SJSA1 (cell line): ENCODE measurements at places on chromosomes 11 and 22. TPM values are rescaled to one million over a fixed set of nuclear protein-coding genes. Genes with fewer than 3 reads are reported as not detected.
A peak's percentile ranks its signal among the peaks of the same experiment; 100 is the strongest.

Gene OTOG
- not detected in 2 replicates for total RNA-seq

Gene MYO7A
- total RNA-seq = not detected in 2 replicates

Gene C11orf97
- total RNA-seq = not detected in 2 replicates

Gene PGR
- not detected in 2 replicates for total RNA-seq

Gene OSBP
- 19.9 and 30.3 TPM in 2 replicates for total RNA-seq

DNA sequence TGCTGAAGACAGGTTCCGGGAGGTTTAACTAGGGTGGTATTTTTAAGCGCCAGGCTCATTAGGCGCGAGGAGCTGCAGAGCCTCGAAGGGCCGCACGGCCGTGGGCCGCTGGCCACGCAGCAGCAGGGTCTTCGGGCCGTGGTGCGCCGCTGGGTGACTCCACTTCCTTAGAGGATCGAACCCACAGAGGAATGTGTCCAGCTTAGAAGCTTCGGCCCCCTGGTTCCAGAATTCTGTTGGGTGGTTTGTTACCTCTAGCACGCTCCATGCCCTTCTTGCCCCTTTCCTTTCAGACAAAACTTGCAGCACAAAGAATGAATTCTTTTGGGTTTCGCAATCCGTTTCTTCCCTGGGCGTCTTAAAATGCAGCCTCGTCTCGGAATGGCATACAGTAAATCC lies 773 bp upstream of the PATL1 start:
- peak; percentile 51 for DNase-seq

- no peak for DNase-seq
Observed at GRCh38 chr22:49326558-49326957, 501.1 kb downstream of the BRD1 start.

- peak; percentile 64 for DNase-seq
Observed at GRCh38 chr22:29344137-29344536, 28.6 kb upstream of the RASL10A start.

DNA sequence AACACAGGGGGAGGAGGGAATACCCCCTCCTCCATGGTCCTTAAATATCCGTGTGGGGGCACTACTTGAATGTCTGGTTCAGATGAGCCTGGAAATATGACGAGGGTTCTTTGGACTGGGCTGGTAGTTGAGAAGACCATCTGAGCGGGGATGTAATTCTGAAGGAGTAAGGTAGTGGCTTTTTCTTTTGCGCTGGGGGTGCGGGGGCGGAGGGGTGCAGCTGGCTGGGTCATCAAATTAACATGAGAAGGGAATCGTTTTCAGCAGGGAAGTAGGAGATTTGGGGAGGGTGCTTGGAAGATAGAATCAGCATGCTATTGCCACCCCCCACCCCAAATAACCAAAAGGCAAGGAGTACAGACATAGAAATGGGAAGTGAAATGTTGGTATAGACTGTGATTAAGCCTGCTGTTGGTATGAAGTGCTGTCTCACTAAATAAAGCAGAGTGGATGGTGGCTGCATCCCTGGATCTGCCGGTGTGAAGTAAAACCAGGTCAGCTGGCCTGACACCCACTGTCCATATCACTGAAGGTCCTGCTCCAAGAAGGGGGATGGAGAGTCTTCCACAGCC lies 121.9 kb upstream of the HSD17B12 start:
- DNase-seq = no peak

DNA sequence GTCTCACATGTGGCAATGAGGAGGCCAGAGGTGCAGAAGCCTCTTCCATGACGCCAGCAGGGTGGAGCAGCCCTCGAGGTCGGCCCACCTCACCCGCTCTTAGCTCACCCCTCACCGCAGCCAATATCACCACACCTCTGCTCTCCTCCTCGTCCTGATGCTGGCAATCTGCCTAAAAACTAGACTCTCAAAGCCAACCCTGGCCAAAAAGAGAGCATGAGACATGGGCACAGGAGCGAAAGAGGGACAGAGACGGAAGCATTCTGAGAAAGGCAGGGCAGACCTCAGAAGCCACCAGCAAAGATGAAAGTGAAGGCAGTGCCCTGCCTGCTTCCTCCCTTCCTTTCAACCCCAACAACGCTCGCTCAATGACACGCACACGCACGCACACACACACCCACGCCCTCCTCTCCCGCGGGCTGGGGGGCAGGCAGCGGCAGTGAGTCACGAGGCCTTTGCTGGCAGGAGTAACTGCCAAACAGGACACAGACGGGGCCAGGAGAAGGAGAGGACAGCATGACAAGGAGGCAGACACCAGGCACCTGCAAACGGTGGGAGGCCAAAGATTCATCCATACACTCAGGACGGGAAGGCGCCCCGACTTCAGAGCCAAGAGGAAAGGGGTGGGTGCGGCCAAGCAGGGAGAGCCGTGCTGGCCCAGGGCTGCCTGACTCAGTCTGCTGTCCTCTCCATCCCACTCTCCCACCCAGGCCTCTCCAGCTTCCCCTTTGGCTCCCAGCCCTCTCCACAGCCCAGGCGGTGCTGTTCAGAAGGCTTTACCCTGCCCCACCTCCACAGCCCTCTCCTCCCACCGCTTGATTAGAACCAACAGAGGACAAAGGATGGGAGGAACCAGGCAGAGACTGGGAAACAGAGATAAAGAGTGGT lies 11.4 kb downstream of the IGSF9B start:
- DNase-seq = no peak

DNA sequence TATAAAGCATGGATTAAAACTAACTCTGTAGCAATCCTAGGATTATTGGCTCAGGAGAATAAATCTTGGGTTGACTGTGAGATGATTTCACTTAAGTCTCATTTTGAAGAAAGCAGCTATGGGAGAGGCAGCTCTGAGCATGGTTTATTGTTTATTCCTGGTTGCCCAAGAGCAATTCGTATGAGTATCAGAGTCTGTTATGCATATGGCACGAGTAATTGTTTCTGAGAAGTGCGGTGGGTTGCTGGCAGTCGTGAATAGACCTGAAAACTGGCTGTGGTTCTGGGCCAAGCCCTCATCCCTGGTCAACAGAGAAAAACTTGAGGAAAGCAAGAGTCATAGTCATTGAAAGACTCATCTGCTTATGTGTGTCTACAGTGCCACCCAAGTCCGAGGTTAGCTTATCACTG lies 26.8 kb downstream of the DIXDC1 start:
- DNase-seq = no peak

GRCh38 chr11:111634981-111635705 lies 32.9 kb downstream of the SIK2 start:
- peak; percentile 82 for DNase-seq

- DNase-seq = no peak
Observed at GRCh38 chr22:45261407-45262088, 20.9 kb upstream of the KIAA0930 start.

GRCh38 chr11:57210781-57211180 lies 26.3 kb downstream of the APLNR start:
- no peak for DNase-seq

GRCh38 chr11:21110415-21110814 lies 441.0 kb downstream of the NELL1 start:
- DNase-seq = no peak

DNA sequence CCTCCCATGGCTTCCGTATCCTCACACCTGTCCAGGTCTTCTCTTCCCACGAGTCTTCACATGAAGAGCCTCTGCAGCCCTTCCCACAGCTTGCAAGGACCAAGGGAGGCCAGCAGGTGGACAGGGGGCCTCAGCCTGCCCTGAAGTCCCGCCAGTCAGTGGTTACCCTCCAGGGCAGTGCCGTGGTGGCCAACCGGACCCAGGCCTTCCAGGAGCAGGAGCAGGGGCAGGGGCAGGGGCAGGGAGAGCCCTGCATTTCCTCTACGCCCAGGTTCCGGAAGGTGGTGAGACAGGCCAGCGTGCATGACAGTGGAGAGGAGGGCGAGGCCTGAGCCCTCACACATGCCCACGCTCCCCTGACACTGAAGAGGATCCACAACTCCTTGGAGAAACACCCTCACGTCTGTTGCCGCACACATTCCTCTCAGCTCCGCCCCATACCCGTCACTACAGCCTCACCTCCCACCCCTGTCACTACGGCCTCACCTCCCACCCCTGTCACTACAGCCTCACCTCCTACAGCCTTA lies 8.3 kb downstream of the SSH3 start:
- no peak for DNase-seq

DNA sequence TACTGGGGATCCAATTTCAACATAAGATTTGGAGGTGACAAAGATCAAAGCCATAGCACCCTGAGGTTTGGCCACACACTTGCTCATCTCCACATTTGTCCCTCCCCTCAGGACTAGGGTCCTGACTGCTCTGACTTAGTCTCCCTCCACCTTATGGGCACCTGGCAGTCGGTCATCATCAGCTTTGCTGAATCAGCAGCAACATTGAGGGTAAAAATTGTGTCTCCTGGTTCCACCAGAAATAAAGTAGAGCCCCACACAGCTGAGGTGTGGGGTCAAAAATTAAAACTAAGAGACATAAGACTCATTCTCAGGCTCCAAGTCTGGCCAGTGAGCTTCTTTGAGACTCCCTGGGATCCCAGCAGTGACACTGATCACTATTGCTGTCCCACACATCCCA lies 56.2 kb downstream of the GGTLC2 start:
- DNase-seq = no peak

DNA sequence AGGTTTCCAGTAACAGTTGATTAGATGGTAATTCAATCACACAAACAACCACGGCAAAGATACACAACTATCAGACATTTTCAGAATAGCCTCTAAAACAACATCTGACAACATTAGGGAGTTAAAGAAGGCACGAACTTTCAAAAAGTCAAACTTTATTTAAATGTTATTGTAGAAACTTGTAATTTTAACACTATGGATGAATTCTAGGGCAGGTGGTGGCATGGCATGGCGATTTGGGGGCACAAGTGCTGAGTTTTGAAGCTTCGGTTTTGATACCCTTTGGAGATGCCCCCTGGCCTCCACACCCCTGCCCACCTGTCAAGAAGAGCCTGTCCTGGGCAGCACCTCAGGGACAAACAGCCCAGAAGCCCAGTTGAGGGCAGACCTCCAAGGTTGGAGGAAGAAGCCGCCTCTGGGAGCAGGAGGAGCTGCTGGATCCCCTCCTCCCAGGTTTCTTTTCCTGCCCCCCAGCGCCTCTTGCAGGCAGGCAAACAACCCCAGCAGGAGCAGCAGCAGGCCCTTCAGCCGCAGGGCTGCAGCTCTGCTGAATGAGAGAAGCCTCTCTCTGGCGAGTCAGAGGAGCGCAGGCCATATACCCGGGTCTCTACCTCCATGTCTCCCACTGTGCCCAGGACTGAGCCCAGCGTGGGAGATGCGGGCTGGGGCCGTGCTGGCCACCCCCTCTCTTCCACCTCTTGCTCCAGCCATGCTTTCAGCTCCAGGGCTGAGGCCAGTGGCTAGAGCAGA lies 102.1 kb upstream of the IGLL5 start:
- DNase-seq = no peak

DNA sequence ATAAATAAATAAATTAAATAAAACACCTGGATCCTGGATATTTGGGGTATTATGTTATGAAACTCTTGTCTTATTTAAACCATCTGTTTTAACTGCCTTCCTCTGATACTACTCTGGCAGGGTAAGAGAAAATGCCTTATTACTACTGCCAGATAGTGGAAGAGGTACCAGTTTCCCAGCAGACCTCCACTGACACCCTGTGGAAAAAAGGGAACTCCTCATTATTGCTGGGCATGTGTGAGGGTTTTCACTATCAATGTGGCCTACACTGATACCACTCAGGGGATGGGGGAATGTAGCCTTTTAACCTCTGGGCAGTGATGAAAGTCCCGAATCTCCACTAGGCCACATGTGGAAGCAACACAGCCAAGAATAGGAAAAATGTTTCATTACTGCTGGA lies 121.0 kb downstream of the LUZP2 start:
- DNase-seq = no peak

DNA sequence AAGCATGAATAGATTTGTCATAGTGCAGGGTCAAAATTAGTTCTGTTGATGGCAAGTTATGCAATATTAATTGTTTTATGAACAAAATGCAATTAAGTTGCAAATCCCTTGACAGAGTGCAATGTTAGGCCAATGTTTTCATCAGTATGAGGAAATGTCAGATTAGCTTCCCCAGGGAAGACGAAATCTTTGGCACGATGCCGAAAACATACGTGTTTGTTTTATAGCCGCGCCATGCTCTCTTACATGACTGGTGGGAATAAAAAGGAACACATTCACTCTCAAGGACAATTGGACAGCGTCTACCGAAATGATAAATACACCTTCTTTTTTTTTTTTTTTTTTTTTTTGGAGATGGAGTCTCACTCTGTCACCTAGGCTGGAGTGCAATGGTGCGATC lies 27.0 kb downstream of the MFNG start:
- no peak for DNase-seq

DNA sequence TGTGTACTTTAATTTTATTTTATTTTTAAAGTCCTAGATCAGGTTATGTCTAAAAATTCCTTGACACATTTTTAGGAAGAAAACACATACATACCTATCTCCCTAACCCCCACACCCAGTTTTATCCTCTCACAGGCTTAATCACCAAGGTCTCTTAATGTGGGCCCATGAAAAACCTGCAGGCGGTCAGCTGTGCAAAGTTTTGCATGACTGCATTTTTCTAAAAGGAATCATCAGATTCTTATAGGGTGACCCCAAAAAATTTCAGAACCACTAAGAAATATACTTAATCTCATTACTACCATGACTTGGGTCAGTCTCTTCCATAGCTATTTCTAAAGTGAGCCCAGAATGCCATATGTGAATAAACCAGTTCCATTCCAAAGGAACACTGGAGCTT lies 19.8 kb downstream of the SAA1 start:
- no peak for DNase-seq

DNA sequence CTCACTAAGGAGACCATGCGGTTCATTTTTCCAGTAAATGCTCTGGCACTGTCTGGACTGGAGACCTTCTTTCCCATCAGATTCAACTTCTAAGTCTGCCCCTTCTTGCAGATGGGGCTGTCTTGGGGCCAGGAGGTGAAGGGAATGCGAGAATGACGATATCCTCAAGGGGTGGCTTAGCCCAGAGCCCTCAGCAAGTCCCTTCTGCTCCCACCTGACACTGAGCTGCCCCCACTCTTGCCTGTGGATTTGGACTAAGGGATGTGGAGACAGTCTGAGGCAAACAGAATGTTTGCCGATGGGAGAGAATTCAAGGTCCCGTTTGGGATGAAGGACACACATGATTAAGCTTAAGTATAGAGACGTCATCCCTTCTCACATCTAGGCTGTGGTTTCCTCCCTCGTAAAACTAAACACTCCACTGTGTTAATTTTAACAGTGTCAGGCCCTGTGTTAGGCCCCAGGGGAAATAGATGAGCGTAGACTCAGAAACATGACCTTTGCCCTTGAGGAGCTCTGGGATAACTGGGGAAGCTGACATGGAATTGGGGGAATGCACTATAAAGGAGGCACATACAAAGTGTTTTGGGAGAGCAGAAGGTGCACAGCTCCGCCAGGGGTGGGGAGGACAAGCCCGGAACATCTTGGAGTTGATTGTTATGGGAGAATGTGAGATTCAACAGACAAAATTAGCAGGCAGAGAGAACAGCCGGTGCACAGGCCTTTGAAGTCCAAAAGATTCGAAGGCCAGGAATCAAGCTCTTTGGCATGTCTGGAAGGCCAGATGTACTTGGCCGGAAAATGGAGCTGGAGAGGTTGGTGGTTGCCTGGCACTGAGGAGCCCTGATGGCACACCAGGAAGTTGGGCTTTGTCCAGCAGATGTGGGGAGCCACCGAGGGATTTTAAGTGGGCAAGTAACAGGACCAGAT lies 71.6 kb downstream of the ST3GAL4 start:
- no peak for DNase-seq

GRCh38 chr11:94877443-94878200 lies 95.7 kb downstream of the CWC15 start:
- DNase-seq = no peak

GRCh38 chr22:36739185-36739584 lies 35.6 kb upstream of the CACNG2 start:
- DNase-seq = no peak

- DNase-seq = no peak
Observed at GRCh38 chr22:39518144-39518786, 2.1 kb upstream of the ATF4 start.
